Mesenteric fat pad (tissue), 1 donor: ENCODE measurements at places on chromosomes 2 and 18. TPM values are rescaled to one million over a fixed set of nuclear protein-coding genes. Genes with fewer than 3 reads are reported as not detected.
A peak's percentile ranks its signal among the peaks of the same experiment; 100 is the strongest.

The RBKS gene
- total RNA-seq: 6.5 TPM

The DPP4 gene
- total RNA-seq: 6.9 TPM

The CNRIP1 gene
- total RNA-seq: 31.6 TPM

- peak; percentile 88 for DNase-seq
Measured at GRCh38 chr2:233084488-233084887, 24.3 kb downstream of the INPP5D start.

- DNase-seq: no peak
Measured at GRCh38 chr2:43251171-43251731, 24.8 kb upstream of the ZFP36L2 start.

DNA sequence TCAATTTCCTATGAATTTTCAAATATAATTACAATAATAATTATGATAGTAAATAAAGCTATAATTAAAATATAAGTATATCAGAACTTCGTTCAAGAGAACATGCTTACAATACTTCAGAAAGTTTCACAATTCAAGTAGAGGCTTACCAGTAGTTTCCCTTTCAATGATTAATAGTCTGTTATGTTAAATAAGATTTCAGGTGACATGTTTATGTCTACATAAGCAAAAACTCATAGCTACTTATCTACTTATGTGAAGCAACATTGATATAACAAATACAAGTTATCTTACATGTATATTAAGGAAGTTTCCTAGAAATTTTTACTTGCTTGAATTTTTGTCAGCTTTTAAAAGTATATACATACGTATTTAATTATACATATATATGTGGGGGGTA, 4.5 kb upstream of the COL3A1 start:
- DNase-seq: no peak

- no peak for DNase-seq
Measured at GRCh38 chr18:3485153-3486149, 35.5 kb downstream of the TGIF1 start.

- no peak for DNase-seq
Measured at GRCh38 chr18:21851327-21851961, 110.9 kb downstream of the MIB1 start.

DNA sequence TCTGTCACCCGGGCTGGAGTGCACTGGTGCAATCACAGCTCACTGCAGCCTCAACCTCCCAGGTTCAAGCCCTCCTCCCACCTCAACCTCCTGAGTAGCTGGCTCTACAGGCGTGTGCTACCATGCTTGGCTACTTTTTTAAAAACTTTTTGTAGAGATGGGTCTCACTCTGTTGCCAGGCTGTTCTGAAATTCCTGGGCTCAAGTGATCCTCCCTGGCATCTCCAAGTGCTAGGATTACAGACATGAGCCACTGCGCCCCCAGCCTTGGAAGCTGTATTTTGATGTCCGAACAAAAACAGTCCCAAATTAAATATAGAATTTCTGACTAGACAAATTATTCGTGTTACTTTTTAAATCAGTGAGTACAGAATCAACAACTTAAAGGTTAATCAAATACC, 97.4 kb downstream of the ZNF516 start:
- DNase-seq: no peak

DNA sequence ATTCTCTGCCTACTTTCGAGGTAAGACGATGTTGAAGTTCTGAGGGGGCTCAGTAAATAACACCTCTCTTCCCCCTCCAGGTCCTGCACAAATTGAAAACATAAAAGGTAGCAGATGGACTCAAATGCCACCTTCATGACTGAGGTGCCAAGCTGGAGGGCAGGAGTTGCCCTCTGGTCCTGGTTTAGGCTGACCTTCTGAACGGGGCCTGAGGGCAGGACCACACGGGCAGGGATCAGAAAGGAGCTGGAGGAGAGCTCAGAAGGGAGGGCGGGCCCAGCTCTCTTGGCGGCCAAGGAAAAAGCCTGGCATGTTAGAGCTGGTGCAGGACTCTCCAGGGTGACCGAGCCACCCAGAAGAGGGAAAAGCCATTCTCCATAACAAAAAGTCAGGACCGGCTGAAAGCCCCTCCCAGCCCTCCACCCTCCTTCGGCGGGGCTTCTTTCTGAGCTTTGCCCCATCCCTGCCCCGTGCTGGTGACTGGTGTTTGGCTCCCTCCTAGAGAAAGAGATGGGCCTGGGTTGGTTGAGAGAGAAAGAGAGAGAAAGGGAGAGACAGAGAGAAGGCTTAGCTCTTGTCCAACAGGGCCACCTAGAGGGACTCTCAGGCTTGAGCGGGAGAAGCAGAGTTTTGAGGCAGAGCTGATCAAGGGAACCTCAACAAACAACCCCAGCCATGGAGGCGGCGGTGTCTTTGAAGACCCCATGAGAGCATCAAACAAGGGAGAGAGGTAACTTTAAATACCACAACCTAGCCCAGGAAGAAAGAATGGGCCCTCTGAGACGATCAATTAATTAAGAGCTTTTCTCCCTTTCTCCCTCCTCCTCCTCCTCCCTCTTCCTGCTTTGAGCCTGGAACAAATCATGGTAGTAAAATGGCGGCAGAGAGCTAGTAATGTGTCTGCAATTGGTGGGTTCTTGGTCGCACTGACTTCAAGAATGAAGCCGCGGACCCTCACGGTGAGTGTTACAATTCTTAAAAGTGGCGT, 50.8 kb downstream of the WIPF1 start:
- DNase-seq: no peak

- DNase-seq: no peak
Measured at GRCh38 chr18:59269563-59270119, 3.6 kb downstream of the RAX start.

DNA sequence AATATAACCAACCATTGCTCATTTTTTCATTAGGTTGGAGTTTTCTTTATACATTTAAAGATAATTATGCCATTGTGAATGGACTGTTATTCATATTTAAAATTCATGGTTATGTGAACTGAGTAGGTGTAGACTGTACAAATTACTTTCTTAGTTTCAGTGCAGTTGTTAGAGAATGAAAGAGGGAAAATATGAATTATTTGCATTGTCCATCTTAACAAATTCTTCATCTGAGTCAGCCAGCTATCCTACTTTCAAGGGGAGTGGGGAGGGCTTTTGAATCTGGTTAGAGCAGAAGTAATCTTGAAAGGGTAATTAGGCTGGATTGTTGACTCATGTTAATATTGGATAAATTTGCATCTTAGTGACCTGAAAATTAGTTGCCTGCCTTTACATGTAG, 212.0 kb downstream of the MCFD2 start:
- no peak for DNase-seq
